ENCODE measurements at places on chromosomes 6 and 20.

GRCh38 chr6:161954077-161954476 lies 680.2 kb upstream of the AGPAT4 start:
- DNase-seq, result no peak

DNA sequence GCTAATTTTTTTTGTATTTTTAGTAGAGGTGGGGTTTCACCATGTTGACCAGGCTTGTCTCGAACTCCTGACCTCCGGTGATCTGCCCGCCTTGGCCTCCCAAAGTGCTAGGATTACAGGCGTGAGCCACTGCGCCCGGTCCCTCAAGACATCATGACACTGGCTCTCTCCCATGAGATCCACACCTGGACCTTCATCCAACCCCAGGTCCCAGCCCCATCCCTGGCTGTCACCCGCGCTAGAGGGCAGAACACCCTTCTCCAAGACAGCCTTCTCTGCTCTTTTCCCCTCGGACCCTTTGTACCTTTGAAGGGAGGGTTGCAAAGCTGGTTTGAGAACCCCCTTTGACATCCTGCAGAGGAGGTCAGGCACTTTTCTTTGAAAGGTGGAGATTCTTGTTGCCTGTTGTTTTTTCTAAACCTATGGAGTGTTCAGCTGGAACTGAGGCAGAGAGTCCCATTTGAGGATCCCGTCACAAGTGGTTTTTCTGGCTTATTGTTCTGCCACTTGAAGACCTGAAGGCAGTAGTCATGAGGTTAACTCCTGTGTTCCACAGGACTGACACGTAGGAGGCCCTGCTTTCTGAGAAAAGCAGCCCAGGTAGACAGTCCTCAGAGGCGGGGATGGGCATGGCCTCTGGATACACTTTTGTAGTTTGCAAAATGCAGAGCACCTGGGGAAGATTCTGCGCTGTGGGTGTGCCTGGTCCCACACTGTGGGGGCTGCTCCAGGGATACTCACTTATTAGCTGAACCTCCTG lies 171.1 kb upstream of the SNX9 start:
- DNase-seq, result no peak

DNA sequence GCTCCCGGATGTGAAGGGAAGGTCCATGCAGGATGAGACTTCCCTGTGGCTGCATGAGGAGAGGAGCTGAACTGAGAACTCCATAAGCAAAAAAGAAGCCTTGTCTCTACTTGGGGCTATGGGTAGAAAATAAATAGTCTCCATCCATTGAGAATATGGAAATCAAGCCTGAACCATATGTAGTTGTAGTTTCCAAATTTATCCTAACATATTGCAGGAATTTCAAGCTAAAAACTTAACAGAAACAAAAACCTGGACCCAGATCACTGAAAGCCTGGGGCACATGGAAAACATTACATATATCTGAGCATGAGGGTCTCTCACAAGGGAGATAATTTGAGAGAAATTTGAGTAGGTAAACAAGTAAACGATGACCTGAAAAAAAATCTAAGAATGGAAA lies 94.9 kb upstream of the C6orf118 start:
- DNase-seq, result no peak

DNA sequence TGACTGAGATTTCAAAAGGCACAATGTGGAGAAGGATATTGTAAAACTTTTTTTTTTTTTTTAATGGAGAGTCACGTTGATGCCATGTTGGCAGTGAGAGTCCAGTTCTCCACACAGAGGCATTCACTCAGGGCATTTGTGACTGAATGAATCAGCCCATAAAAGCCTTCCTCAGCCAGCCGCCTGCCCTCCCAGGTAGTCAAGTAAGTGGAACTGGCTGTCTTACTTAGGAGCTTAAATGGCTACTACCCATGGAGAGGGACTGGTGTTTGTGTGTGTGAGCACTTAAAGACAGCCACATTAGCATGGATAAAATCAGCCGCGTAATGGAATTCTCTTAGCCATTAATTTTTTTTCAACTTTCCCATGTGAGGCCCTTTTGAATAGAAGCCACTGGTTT lies 12.6 kb downstream of the AAR2 start:
- no peak for DNase-seq

- DNase-seq, result no peak
Measured at GRCh38 chr6:88499845-88500699, 333.9 kb upstream of the CNR1 start.

DNA sequence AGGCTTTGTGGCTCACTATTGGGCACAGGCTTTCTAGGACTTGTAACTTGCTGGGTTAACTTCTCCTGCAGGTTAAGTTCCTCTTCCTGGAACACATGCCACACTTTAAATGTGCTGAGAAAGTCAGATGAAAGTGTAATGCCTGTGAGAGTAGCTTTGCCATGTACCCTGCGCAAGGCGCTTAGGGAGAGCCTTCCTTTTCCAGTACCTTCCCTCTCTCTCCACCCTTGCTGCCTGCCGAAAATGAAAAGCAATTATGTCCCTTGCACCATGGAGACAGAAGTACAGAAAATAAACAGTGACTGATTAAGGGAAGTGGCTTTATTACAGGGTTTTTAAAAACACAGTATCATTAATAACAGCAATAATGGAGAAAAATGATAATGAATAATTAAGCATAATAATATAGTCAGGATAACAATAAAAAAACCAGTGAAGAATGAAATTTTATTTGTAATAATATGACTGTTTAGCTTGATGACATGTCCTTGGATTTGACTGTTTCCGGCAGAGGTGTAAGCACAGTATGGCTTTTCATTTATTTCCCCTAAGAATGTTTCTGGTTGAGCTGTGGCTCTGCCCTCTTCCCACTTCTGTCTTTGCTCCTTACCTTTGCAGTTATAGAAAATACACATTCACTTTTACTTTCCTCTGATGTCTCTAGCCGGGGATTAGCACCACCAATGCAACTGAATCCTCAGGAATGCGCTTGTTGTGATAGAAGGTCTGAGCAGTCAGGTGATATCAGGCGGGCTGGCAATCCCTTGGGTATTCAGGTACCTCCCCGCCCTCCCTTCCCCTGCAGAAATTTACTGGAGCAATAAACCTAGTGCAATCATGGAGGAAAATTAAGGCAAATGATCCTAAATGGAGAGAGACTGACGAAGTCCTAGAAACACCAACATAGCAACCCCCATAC lies 472.3 kb upstream of the CITED2 start:
- no peak for DNase-seq

DNA sequence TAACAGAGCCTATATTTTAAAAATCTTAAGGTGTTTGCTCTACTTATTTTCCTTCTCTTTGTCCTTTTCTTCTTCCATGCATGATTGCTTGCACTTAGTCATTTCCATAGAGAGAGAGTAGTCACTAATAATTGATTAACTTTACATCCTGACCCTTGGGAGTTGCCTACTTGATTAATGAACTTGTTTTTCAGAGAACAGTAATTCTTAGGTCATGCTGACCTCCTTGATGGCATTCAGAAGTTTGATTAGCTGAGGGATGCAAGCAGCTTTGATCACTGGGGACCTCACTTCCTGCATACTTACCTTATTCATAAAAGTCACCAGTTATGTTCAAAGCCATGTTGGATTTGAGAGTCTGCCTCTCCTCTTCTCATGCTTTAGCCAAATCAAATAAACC lies 715.6 kb upstream of the ID4 start:
- no peak for DNase-seq

DNA sequence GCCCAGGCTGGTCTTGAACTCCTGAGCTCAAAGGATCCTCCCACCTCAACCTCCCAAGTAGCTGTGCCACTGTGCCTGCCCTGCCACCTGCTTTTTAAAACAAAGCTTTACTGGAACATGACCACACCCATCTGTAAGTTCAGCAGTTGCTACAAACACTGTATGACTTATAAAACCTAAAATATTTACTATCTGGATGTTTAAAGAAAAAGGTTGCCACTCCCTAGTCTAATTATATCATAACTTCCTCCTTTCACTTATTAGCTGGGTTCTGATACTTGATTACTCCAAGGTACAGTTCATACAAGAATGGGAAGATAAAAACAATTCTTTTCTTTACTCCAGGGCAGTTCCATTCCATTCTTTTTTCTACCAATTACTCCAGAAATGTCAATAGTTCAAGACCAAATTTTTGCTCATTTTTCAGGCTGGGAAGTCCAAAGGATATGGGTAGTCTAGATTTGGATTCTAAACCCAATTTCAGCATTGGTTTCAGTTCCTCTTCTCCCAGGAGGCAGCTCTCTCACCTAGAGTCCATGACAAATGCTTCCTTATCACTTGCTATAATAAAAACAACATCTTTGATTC lies 63.1 kb downstream of the SEC63 start:
- DNase-seq, result no peak

Measured in activated T-helper 1 cell treated with Interleukin-2 at 50 U/mL for 16 hours (primary cell).